SK-N-SH (cell line): ENCODE measurements at places on chromosomes 4 and X.

DNA sequence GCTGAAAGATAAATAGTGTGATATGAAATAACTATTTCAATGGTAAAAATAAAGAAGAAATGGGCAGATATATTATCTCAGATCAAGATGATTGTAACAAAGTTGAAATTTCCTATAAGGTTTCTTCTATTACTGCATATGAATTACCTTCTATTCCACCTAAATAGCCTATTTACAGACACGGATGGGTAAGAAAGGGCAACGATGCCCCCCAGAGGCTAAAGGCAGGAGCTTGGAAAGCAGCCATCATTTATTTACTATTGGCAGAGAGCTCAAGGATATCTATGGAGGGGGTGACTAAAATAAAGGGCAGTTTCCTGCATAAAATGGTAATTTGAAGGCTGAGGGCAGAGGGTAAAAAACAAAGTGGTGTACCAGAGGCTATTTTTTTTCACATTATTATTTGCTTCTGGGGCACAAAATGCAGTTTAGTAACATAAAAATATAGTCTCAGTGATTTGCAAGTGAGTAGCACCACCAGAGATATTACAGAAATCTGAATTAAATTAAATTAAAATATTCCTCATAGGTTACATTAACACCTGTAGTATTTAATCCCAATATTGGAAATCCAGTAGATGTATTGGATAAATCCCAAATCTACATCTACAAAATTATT lies 123.1 kb downstream of the BTC start:
- peak; percentile 7 for DNase-seq

GRCh38 chr4:92636038-92636806 lies 332.5 kb downstream of the GRID2 start:
- no peak for DNase-seq

DNA sequence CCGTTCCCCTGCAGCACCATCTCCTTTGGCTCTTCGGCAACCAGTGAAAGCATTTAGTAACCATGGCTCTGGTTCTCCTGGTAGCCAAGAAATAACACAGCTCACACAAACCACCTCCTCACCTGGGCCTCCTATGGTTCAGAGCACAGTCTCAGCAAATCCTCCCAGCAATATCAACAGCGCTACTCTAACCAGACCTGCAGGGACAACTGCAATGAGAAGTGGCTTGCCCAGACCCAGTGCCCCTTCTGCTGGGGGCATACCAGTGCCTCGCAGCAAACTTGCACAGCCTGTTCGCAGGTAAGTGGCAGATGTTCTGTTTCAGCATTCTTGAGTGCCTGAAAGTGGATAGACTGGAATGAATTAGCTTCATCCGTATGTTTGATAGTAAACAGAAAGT lies 63.0 kb upstream of the SLC10A4 start:
- no peak for DNase-seq

GRCh38 chr4:101685126-101685525 lies 105.4 kb upstream of the BANK1 start:
- DNase-seq: no peak

GRCh38 chr4:167602157-167602556 lies 367.9 kb upstream of the SPOCK3 start:
- no peak for DNase-seq
